ENCODE measurements at places on chromosomes 2 and 18.

DNA sequence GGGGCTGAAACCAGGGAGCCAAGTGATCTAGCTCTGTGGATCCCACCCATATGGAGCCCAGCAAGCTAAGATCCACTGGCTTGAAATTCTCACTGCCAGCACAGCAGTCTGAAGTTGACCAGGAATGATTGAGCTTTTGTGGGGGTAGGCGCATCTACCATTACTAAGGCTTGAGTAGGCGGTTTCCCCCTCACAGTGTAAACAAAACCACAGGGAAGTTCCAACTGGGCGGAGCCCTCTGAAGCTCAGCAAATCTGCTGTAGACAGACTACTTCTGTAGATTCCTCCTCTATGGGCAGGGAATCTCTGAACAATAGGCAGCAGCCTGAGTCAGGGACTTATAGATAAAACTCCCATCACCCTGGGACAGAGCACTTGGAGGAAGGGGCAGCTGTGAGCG, 96.7 kb downstream of the CCDC148 start:
- no peak for DNase-seq

DNA sequence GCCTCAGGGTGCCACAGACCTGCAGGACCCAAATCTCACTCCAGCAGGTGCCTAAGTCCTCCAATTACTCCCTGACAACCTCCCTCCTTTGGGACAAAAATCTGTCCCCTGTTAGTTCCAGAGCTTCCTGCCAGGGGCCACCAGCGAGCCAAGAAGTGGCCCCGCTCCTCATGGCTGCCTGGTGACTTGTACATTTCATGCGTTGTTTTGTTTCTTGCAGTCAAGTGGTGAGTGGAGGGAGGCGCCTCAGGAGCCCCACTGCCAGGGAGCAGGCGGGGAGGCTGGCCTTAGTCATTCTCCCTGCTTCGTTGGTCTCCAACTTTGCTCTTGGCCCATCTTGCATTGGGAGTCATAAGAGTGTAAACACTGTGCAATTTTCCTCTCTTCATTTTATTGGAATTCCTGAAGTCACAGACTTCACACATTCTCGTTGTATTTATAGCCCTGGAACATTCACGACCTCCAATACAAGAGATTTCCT, 81.3 kb downstream of the KCNF1 start:
- DNase-seq = no peak

GRCh38 chr2:128396500-128396891, 77.8 kb upstream of the HS6ST1 start:
- no peak for DNase-seq

DNA sequence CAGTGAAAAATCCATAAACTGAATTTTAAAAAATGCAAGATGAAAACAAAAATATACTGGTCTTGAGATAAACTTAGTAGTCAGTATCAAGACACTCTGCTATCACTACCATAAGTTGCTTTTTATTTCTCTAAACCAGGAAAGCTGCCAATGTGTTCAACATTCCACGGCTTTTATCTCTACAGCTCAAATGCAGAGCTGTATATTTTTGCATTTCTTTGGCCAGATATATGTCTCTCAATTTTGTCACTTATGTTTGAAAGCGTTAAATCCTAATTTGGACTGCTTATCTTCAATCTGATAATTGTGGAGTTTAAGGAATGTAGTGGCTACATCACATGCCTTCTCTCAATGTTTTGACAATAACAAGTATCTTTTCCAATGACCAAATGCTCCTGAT, 609.5 kb downstream of the EPHA4 start:
- DNase-seq = no peak

DNA sequence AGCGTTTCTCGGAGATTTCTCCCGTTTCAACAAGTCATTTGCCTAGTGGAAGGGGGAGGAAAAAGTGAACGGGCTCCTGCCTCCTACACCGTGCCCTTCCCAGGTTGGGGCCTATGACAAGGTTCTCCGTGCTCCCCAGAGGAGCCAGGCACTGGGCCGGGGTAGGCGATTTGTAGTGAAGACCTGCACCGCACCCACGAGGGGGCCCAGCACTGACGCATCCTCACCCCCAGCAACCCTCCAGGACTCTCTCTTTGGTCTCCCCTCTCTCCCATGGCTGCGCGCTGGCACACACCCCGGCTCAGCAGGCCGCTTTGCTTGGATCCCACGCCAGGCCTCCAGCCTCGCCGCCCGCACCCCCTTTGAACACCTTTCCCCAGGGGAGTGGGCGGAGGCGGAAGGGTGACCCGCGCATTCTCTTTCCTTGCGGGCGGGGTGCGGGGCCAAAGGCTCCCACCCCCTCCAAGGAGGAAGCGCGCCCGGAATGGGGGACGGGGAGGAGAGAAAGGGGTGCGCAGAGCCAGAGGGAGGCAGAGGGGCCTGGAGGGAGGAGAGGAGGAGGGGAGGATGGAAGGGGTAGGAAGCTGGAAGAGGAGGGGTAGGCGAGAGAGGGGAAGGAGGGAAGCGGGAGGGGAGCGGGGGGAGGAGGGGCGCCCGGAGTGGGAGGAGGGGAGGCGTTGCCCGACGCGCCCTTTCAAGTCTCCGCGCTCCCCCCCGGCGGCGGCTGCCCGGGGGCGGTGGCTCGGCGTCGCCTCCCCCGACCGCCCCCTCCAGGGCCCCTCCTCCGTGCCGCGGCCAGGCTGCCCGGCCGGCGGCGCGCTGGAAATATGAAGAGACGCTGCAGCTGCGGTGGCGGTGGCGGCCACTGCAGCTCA, at the start of gene APCDD1:
TSS of gene APCDD1 (plus strand) at position 830 of the 875 bp plus-strand sequence. CDS start 347 bp downstream, outside the sequence.
- peak; percentile 81 for DNase-seq

DNA sequence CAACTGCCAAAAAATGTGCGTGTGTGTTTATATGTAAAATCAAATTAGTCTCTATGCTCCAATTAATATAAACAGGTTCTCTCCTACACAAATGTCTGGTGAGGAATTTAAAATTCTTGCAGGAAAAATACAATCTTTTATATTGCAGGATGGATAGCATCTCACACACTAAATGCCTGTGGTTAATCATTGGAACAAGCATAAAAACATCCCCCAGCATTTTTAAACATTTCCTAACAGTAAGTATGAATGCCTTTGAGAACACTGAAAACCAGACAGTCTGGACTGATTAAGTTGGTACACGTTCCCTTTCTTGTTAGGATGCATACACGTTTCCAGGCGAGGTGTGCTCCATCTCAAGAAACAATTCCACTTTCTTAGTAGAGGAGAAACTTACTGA, 29.9 kb upstream of the PDE1A start:
- no peak for DNase-seq

DNA sequence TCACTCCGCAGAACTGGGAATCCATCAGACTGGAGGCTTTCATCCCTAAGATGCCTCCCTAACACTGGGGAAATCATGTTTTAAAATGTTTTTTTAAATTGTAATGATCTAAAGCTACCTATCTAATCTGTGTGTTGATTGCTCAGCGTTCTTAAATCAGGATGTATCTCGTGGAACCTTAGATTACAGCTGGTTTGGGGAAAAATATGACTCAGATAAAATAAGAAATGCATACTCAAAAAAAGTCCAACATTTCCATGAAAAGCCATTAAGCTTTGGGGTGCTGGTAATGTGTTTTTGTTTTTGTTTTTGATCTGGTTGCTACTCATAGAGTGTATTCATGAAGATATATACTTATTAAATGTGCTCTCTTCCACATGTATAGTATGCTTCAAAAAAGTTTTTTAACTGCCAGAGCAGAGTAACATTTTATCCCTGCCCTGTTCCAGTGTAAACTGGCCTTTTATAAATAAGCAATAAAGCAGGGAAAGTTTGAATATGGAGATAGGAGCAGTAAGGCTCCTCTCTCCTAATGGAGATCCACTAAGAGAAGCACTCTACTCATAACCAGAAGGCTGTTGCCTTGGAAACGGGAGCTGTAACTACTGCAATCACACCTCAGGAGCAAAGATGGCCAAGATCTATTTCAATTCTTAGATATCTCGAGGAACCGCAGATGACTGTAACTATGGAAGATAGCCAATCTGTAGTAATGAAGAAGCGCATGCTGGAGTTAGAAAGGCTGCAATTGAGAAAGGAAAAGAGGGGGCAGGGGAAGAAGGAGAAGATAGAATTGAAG, 41.6 kb downstream of the ANKRD44 start:
- DNase-seq = no peak

GRCh38 chr2:219997341-219997851, 370.0 kb downstream of the SLC4A3 start:
- no peak for DNase-seq

DNA sequence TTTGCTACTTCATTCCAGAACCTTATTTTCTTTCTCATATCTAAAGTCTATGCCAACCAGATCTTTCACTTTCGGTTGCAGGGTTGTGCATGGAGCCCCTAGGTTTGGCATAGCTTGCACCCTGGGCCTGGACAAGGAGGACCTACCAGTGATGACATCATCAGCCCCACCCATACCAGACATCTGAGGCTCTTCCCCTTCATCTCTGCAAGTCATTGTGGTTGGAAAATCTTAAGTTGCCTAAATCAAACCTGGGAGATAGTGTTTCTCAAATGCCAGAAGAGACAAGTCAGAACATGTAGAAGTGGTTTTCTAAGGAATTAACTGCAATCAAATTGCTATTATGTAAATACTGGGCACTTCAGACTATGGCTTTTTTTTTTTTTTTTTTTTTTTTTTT, 363.3 kb downstream of the ZNF516 start:
- DNase-seq = no peak

GRCh38 chr18:34494359-34494696, 215.8 kb upstream of the DTNA start:
- DNase-seq = no peak

GRCh38 chr2:32923109-32923508, 23.6 kb upstream of the LTBP1 start:
- DNase-seq = no peak

GRCh38 chr2:238160206-238161129, 1.7 kb downstream of the ERFE start:
- peak; percentile 37 for DNase-seq

DNA sequence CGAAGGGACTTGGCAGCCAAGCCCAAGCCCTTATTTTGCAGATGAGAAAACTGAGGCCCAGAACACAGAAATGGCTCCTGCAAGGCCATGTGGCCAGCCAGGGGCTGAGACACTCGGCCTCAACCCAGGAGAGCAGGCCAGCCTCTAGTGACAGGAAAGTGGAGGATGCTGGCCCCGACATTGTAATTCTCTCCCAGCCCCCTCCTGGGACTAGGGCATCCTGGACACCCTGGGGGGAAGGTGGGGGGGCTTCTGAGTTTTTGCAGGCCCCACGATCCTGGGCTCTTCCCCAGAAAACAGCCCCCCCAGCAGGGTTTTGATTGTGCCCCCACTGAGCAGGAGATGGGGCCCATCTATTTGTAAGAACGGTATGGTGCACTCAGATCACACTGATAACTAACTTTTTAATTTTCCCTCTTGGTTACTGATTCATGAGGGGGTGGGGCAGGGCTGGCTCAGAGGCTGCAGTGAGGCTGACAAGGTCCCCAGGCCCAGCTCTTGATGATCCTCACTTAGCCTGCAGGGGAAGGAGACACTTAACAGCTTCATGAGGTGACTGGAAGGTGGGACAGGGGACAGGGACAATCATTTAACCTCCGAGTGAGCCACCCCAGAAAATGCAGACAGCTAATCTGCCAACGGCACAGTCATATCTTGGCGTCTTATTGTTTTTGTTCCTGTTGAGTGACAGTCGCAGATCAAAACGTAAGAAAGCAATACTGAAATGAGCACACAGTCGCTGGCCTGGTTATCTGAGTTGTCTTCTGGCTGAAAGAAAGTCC, 18.9 kb downstream of the SMAD7 start:
- DNase-seq = no peak

GRCh38 chr2:146602856-146603255, 1242.0 kb upstream of the ACVR2A start:
- DNase-seq = no peak

DNA sequence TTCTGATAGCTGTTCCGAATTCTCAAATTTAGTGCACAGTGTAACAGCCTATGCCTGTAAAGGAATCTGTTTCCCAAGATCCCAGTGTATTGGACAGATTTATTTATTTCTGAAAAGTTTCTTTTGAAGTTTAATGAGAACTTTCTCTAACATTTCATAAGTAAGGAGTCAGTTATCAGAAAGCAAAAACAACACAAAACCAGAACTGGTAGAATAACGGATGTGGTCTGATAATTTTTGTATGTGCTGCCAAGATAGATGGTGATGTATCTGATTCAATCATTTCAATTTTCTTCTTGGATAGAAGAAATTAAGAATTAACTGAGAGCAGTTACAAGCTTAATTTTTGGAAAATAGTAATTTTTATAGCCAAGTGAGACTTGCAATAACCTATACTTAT, 374.3 kb downstream of the SOCS6 start:
- no peak for DNase-seq

DNA sequence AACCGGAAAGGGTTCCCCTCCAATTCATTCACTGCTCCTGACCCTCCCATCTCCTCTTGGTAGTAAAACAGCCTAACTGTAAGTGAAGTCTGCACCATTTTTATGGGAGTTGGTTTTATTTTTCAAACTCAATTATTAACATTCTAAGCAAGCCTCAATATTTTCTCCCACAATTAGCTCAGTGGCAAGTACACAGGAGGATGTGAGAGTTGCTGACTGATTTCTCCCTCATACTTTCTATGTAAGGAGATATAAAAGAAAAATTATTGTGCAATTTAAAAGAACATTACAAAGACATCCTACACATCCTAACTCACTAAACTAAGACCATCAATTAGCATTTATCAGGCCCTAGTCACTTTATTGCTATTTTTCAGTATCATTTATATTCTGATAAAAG, 73.9 kb downstream of the PIAS2 start:
- DNase-seq = no peak

DNA sequence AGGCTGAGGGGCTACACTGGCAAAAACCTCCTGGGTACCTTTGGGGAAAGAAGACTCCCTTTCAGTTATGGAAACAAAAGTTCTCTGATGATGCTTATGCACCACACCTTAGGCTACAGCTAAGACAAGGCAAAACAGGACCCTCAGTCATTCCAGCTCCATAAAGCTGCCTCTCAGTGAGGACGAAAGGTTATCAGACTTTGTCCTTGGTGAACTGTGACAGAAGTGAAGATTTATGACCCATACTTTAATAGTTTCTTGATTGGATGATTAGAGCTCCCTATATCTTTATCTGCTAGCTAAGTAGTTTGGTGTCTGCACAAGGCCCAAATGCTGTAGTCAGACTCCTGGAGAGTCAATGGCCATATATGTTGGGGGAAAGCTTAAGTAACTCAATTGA, 40.6 kb upstream of the SPRED2 start:
- DNase-seq = no peak

GRCh38 chr2:105610576-105611332, 134.0 kb upstream of the NCK2 start:
- DNase-seq = no peak

DNA sequence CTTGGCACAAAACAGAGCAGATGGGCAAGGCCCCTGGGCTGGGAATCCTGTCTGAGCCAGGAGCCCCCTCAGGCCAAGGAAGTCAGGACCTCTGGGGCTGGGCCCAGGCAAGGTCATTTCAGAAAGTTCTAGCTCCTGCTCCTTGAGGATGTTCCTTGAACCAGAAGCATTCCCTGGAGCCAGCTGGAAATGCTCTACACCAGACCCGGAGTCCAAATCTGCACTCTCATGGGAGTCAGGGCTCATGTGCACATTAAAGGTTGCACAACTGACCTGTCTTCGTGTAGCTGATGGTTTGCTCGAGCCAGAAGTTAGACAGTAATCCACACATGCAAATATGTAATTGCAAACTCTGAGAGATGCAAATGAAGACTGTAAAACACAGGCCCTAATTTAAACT, 18.0 kb downstream of the PARD6G start:
- DNase-seq = no peak
